ENCODE measurements at places on chromosomes 6 and 20. TPM values are rescaled to one million over a fixed set of nuclear protein-coding genes. Genes with fewer than 3 reads are reported as not detected.

OPRL1 gene
- total RNA-seq, result 1.9 TPM

GNAS gene
- total RNA-seq, result 565 TPM

KIFC1 gene
- 36.2 TPM for total RNA-seq

DEFB112 gene
- not detected for total RNA-seq

ZBTB24 gene
- 7.0 TPM for total RNA-seq

C2 gene
- 2.8 TPM for total RNA-seq

WFDC12 gene
- total RNA-seq, result not detected

PGC gene
- total RNA-seq, result not detected

Measured in smooth muscle cell of trachea (primary cell).